ENCODE measurements at places on chromosomes 3 and 15.

DNA sequence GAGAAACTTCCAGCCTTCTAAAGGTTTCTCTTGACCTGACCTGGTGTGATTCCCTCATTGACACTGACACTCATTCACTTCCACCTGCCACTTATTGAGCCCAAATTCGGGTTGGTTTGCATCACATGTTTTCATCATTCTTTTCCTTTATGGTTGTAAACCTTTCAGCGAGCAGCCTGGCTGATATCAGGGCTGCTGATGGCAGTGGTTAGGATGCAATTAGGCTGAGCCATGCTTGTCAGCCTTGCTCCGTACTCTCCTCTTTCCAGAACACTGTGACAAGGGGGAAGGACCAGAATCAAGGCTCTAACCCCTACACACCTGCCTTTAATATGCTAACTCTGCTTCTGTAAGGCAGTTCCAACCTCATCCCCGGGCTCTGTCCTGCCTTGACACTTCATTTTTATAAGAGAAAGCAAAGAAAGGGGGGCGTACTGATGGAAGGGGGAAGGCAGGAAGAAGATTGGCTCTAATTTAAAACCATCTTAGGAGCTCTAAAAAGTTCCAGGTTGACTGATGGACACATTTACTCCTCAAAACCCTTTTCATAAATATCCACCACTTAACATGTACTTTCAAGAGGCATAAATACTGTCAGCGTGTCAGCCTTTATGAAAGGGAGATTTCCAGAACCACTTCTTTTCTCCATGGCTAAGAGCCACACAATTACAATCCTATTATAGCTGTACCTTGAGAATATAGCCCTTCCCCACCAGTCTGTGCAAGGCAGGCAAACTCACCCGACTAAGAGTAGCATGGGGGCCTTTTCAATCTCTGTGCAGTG lies 5.7 kb downstream of the NMNAT3 start:
- DNase-seq = no peak

DNA sequence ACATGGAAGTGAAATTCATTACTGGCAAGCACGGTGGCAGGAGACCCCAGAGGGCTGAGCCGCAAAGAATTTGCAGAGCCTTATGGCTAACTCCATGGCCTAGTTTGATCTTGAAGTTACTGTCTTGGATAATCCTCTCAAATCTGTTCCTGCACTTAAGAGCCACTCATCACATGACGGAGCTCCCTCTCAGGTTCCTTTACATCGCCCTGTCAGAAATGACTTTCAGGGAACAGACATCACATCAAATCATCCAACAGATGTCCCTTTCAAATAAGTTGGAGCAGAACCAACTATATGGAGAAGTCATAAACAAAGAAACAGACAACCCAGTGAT lies 328.8 kb upstream of the THBS1 start:
- no peak for DNase-seq

DNA sequence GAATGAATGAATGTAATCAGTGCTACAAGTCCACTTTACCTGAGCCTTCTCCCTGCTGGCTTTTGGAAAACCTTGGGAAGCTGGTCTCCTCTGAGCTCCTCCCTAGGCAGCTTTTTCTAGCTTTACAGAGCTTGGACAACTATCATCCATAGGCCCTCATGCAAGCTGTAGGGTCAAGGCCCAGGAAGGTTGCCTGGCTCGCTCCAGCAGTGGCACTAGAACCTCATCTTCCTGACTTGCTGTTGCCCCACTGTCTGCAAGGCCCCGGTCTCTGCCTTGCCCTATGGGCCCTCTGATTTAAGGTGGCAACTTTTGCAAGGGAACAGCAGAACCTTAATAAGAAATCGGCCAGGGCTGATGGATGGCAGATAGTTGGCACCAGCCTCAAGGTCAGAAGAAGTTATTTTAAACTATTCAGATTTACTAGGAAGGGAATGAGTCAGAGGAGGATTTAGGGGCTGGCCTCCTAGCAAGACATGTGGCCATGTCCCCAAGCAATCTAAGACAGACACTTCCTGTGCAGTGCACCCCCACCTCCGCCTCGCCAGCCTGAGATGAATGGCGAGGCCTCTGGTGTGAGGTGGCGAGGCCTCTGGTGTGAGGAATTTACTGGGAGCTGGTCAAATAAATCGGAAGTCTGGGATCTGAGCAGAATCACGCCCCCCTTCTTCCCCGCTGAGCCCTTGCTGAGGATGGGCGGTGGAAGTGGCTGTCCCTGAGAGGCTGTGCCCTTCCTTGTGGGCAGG lies 180.8 kb downstream of the MEGF11 start:
- DNase-seq = peak; percentile 49

DNA sequence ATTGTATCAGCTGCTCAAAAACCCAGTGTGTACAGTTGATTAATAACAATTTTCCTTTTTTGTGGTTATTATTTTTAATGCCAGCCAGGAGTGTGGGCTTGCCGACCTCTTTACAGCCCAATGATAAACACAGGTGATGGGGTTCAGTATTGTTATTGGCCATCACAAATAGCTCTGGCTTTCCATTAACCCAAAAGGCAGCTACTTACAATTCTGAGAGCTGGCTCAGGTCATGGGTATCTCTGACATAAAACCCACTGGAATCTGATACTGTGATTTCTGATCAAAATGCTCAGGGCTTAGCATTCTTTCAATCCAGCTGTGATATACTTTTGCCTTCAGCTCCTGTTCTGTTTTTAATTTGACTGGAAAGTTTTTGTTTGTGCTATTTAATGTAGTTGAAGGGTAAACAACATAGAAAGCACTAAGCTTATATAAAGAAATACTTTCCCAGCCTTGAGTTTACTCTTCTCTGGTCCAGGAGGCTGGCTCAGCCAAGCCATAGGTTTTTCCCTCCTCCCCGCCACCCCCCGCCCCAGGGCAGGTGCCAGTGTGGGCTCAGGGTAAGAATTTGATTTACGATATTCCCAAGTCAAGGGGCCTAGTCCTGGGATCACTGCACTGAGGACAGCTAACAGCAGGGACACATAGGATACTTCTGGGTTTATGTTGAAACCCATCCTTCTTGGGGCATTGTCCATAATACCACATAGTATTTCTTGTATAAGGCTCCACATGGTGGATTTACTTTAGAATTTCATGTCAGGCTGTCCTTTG lies 54.0 kb upstream of the MYZAP start:
- DNase-seq = no peak

DNA sequence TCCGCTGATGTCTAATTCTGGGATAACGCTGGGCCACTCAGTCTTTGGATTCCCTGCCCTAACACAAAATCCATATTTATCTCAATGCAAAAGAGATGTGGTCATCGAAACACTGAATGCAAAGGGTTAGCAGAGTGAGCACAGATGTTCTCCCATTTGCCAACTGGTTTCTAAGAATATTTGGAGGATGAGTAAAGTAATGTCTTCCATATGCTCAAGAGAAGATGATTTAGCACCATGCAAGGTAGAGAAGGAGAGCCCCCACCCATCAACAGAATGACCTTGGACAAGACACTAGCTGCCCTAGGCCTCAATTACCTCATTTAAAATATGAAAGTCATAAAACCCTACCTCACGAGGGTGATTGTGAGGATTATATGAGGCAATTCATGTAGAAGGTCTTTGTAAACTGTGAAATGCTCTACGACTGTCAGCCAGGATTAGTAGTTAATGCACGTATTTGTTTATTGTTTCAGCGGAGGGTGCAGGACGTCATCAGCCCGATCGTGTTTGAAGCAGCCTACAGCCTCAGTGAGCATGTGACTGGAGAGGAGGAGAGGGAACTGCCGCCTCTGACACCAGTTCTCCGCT lies 232.9 kb upstream of the CTDSPL start:
- no peak for DNase-seq

DNA sequence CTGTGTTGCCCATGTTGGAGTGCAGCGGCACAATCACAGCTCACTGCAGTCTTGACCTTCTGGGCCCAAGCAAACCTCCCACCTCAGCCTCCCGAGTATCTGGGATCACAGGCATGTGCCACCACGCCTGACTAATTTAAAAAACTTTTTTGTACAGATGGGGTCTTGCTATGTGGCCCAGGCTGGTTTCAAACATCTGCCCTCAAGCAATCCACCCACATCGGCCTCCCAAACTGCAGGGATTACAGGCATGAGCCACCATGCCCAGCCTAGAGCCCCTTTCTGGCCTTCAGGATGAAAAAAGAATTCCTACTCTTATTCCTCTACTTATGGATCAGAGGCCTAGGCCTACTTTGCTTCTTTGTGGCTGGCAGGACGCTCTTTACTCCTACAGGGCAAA lies 39.6 kb downstream of the CHAC1 start:
- DNase-seq = no peak

DNA sequence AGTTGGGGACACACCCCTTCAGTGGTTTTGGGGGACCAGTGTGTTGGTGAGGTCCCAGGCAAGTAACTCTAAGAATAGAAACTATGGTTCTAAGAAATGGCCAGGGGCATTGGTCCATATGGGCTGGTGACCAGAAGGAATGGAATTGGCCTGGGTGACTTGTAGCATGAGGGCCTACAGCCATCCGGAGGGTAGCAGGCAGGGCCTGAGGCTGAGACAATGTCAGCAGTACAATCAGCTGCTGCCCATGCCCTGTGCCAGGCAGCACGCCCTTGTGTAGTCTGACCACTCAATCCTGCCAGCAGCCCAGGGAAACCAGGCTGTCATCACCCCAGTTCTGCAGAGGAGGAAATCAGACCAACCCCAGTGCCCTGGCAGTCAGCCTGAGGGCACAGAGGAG lies 100.6 kb downstream of the DNAJB8 start:
- DNase-seq = no peak

DNA sequence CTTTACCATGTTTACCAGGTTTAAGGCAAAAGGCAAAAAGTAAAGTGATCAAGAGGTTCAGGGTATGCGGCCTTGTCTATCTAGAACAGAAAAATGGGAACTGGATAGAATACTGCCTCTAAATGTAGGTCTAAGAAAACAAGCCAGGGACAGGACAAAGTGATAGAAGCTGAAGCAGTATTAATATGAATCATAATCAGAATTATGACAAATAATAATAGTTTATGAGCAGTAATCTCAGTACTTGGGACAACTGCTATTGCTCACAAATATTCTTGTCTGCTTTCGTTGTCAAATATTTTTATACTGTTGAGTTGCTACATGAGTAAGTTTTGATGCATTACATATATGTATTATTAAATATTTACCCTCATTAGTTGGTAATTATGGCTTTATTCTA lies 356.9 kb upstream of the RBMS3 start:
- no peak for DNase-seq

- DNase-seq = no peak
Measured at GRCh38 chr3:105611304-105612192, 244.8 kb downstream of the ALCAM start.

DNA sequence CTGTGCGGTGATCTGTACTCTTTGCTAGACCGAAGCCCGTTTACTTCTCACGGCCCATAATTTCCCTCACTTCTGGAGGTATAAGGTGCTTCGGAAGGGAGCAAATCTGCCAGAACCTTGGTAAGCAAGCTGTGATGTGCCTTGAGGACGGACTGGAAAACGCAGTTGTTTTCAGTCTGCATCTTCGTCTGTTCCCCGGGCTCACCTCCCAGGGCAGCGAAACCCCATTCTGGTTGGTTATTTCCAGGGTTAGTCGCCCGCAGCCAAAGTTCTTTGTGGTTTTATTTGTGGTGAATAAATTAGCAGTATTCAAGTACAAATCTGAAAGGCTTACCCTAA lies 401 bp downstream of the RAMAC start:
- DNase-seq = peak; percentile 44

DNA sequence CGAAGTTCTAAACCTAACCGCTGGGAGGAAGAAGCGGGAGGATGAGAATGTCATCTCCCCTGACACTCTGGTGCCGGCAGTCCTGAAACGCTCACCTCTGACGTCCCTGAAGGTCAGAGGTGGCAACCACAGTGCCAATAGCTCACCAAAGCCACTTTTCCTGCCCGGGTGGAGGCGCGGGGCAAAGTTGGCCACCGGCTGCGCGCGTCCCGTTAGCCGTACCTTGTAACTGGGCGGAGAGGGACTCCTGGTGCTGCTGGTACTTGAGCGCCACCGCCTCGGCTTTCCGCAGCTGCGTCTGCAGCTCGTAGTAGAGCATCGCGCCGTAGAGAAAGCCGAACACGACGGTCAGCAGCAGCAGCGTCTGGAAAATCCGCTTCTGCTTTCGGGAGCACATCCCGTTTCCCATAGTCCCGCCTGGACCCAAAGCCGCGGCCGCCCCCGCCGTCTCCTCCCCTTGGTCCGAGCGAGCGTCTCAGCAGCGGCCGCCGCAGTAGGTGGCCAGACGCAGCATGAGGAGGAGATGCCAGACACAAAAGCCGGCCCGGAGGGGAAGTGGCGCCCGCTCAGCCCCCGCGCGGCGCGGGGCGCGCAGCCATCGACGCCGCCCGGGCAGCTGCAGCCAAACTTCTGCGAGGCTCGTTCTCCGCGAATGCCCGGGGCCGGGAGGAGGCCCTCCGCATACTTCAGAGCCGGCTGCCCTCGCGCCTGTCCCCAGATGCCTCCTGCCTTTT lies 680 bp downstream of the GOLIM4 start:
- peak; percentile 86 for DNase-seq

DNA sequence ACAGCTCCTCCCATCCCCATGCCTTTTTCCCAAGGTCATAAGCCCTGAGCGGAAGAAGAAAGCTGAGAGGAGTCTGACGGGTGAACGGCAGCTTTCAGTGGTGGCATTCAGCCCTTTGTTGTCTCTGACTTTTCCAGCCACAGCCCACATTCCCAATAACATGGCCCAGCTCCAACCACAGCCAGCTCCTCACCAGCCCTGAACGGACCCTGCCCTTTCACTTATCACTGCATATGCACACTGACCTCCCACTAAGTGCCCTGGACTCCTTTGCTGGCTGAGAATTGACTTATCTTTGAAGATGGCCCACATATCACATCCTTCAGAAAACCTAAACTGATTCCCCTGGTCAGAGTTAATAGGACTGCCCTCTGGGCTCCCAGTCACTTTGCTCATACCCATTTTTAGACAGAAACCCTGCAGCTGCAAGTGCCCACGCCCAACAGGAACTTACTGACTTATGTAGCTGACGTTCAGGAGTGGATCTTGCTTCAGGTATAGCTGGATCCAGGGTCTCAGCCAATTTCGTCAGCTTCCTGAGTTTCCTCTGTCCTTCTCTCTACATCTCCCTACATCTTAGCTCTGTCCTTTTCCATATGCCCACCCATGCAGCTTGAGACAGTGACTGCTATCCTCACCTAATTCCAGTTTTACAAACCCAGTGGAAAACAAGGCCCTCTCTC lies 348.5 kb upstream of the PROK2 start:
- DNase-seq = no peak
